ENCODE measurements at places on chromosomes 5 and 9.

- no peak for DNase-seq
Observed at GRCh38 chr5:6464441-6464840, 15.8 kb downstream of the UBE2QL1 start.

DNA sequence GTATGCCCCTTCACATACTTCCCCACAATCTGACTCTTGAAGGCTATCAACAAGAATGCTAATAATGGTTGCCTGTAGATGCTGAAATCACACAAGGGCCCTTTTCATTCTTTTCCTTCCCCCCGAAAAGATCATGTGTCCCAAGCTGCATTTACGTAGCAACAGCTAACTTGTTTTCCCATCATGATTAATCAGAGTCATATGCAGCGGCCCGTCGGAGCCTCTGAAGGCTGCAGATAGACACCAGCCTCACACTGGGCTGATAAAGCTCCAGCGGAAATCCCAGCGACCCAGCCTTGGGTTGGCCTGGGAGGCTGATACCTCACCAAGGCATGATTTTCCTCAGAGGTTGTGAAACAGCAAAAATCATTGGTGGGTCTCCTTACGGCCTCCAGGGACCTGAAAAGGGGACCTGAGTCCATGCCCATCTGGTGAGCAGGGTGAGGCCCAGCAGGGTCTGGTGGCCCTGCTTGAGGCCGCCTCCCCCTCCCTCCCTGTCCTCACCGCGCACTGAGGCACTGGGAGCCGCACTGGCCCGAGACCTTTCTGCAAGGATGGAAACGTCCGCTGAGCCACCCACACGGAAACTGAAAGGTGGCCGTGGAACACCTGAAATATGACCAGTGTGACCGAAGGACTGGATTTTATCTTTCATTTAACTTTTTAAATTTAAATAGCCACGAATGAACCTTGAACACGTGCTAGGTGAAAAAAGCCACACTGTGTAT lies 114.2 kb upstream of the PHYKPL start:
- no peak for DNase-seq

- no peak for DNase-seq
Observed at GRCh38 chr5:435156-435790, 7.7 kb upstream of the EXOC3 start.

DNA sequence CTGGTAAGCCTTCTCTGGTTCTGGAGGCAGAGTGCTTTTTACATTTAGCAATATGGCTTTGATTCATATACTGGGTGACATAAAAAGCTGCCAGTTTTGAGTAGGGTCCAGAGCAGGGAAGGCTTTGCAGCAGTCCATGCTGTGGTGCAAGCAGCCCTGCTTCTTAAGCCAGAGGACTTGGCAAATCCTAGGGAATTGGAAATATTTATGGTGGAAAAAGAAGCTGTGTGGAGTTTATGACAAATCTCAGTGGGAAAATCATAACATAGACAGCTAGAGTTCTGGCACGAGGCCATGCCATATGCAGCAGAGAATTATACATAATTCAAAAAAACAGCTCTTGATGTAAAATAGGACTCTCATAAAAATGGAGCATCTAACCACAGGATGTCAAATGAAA lies 536.4 kb downstream of the RASEF start:
- no peak for DNase-seq

GRCh38 chr5:142920849-142921612 lies 150.9 kb downstream of the ARHGAP26 start:
- no peak for DNase-seq

All from CD4-positive, alpha-beta T cell treated with Interleukin-12 subunit alpha and Interleukin-12 subunit beta, for 1 hour (primary cell).